ENCODE measurements at places on chromosomes 5 and 9.
A peak's percentile ranks its signal among the peaks of the same experiment; 100 is the strongest.

GRCh38 chr5:141507387-141508091 lies 18.7 kb downstream of the PCDHGC5 start:
- DNase-seq = no peak

GRCh38 chr5:16037121-16037845 lies 142.3 kb downstream of the MARCHF11 start:
- DNase-seq = no peak

GRCh38 chr5:136057401-136058038 lies 28.7 kb downstream of the TGFBI start:
- DNase-seq = no peak

GRCh38 chr5:126014676-126015075 lies 408.5 kb upstream of the GRAMD2B start:
- DNase-seq = no peak

GRCh38 chr5:18992264-18992663 lies 995.7 kb downstream of the CDH18 start:
- no peak for DNase-seq

- DNase-seq = no peak
Measured at GRCh38 chr5:150448334-150448733, 1.2 kb downstream of the RPS14 start.

- DNase-seq = no peak
Measured at GRCh38 chr5:116452774-116453368, 121.8 kb downstream of the SEMA6A start.

DNA sequence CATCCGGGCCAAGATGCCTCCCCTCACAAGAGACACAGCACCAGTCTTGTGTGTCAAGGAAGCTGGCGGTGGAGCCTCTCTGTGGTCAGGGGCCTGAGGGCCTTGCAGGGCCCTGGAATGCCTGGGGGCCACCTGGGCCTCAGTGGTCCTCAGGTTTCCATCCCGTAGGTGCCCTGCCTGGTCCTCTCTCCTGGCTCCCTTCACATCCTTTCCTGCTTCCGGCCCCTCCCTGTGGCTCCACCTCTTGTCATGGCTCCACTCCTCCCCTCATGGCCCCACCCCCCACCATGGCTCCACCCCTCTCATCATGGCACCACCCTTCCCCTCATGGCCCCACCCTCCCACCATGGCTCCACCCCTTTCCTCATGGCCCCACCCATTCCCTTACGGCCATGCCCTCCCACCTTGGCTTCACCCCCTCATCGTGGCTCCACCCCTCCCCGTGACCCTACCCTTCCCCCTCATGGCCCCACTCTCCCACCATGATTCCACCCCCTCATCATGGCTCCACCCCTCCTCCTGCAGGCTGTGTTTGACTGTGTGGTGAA lies 175.8 kb downstream of the CACNA1B start:
- no peak for DNase-seq

DNA sequence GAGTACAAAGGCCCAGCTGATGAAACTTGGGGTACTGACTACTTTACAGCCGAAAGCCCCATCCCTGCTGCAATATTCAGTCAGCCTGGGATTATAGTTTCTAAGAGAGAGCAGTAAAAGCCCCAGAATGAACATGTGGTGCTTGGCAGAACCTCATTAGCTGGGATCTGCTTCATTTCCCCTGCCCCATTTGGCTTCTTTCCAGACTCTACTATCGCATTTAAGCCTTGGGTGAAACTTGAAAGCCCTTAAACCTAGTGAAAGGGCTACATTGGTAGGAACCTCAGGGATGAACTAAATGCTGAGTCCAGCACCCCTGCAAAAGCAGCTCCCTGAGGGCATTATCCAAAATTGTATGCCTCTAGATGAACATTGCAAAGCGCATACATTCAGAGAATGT lies 631.1 kb downstream of the ACTL7B start:
- no peak for DNase-seq

GRCh38 chr9:87826331-87826730 lies 56.3 kb upstream of the SPATA31E1 start:
- DNase-seq = no peak

GRCh38 chr5:106521701-106522100 lies 1149.0 kb downstream of the EFNA5 start:
- no peak for DNase-seq

GRCh38 chr5:111131356-111131755 lies 39.2 kb downstream of the WDR36 start:
- DNase-seq = no peak

- peak; percentile 73 for DNase-seq
Measured at GRCh38 chr9:136538599-136539426, 7.0 kb downstream of the NOTCH1 start.

- no peak for DNase-seq
Measured at GRCh38 chr5:133370036-133370831, 242.1 kb downstream of the FSTL4 start.

- DNase-seq = no peak
Measured at GRCh38 chr5:83516377-83516776, 44.8 kb downstream of the VCAN start.

- DNase-seq = peak; percentile 59
Measured at GRCh38 chr9:6827439-6828145, 69.8 kb downstream of the KDM4C start.

DNA sequence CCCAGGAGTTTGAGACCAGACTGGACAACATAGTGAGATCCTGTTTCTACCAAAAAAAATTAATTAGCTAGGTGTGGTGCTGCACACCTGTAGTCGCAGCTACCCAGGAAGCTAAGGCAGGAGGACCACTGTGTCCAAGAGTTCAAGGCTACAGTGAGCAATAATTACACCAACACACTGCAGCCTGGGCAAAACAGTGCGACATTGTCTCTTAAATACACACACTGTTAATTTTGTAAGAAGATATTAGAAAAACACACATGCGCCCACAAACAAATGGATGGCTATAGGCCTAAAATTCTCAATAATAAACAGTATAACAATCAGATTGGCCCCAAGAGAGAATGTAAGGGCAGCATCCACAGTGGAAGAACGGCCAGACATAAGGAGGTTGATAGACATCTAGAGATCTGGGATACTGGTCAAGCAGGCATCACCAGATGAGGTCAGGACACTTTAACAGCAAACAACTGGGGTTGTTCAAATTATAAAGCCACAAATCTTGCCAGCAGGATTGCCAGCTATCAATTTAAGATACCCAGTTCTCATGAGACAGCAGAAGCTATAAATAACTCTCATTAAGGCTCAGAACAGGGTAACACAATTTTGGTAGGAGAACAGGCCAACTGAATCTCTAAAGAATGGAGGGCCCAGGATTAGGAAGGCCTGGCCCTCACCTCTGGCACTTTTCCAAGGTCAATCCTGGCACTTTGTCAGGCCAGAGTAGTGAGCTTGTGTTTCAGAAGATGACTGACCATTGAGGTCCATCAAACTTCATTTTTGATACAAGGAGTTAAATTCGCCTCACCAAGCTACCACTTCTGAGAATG lies 29.5 kb downstream of the GOLPH3 start:
- no peak for DNase-seq

- DNase-seq = no peak
Measured at GRCh38 chr9:77435277-77435676, 212.8 kb downstream of the GNA14 start.

DNA sequence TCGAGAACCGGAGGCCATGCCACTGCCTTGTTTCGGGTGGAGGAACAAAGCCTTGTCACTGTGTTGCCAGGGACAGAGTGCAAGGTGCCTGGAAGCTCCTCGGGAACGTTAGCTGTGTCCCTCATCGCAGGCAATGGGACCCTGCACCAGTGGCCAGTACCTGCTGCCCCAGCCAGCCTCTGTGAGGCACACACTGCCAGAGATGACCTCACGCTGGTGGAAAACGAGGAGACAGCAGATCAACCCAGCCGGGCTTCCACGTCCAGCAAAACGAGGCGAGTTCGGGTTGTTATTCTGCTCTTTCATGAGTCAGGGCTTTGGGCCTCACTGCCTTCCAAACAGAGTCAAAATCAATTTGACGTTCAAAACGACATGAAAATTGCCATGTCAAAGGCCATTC lies 104.1 kb downstream of the ADAMTS2 start:
- DNase-seq = no peak

- no peak for DNase-seq
Measured at GRCh38 chr9:31674264-31674663, 710.2 kb upstream of the ACO1 start.

- no peak for DNase-seq
Measured at GRCh38 chr5:170963521-170963920, 101.7 kb downstream of the RANBP17 start.

DNA sequence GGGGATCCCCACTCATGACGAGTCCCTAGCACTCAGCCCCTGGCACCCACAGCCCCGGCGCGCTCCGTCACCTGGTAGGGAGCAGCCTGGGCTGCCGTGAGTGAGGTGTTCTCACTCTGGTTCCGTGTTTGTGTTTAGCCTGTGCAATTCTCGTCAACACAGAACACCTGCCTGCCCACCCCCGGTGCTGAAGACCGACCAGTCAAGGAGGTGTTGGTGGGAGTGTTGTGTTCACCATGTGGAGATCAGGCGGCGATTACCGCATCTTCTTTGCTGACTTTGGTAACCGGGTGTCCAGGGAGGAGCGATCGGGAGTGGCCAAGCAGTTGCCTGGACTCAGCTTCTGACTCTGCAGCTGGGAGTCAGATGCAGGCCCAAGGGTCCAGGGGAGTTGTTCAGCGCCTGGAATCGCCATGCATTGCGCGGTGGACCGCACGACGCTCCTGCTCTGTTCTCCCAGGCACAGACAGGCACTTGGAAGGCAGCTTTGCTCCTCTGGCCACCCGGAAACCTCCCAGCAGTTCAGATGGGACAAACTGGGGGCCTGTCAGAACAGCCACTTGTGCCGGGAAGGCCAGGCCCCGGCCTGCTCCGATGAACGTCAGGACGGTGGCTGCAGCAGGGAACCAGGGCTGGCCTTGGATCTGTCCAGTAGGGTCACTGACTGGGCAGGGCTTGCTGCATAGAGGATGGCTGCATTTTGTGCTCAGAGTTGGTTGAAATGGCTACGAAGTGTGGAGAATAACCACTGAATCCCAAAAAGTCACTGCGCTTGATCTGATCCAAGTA lies 28.2 kb downstream of the EXOC3 start:
- no peak for DNase-seq

GRCh38 chr5:10457682-10458574 lies 16.2 kb downstream of the ROPN1L start:
- DNase-seq = no peak

DNA sequence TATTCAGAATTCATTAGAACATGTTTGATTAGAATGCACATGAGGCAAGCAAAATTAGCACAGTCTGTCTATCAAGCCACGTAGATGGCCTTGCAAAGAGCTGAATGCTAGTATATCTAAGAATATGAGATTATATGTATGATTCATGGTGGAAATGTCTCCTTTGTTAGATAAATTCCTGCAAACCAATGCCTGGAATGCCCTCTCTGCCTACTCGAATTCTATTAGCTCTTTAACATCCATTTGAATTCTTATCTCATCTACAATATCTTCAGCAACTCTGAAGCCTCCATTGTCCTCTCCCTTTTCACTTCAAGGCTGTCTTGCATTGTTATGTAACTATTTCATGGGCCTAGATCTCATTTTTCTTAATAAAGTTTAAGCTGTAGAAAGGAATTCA lies 205.5 kb downstream of the TMC1 start:
- no peak for DNase-seq

DNA sequence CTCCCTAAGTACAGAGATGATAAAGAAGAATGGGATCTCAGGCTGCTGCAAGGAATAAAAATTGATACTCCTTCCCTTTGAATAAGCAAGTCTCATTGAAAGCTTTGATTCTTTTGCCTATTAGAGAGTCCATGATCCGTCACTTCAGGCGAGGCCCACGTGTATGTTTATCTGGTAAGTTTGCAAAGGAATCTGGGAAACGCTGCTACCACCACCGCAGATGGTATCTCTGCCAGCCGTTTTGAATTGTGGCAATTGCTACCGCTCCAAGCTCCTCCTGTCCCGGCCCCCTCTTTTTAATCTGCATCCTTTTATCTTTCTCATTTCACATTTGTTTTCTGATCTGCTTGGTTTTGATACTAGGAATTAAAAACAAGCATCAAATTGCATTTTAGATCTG lies 42.9 kb upstream of the GRIA1 start:
- no peak for DNase-seq

DNA sequence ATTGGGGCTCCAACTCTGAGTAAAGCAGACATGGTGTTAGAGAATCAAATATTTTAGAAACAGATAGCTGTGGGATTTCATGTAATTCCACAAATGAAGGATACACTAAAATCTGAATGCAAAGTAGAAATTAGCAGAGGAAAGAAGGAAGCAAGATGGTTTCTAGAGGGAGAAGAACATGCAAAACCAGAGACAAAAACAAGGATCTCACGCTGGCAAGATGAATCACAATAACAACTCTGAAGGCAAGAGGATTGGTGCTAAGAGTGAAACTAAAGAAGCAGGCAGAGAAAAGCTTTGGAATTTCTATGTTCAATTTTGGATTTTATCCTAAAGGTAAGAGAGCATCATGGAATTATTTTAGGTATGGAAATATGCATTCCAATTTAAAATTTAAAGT lies 857.2 kb upstream of the COX7C start:
- no peak for DNase-seq

Measured in activated CD4-positive, alpha-beta T cell treated with anti-CD3 and anti-CD28 coated beads, Interleukin-2, amount 10 ng/mL, durations not matched to agents 7 days and 5 days (primary cell).